Activated naive CD4-positive, alpha-beta T cell (primary cell): ENCODE measurements at places on chromosomes 7 and 10.
A peak's percentile ranks its signal among the peaks of the same experiment; 100 is the strongest.

DNA sequence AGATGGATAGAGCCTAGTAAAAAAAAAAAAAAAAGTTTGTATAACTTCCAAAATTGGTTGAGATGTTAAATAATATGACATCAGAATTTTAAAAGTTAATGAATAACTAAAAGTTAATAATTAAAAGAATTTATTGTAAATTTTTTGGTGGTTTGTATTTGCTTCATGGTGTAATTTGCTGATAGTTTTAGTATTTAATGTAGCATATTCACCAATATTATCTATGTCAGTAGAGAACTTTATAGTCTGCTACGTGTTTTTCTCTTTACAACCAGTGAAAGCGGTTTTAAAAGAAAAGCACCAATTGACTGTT is 51.8 kb upstream of the STEAP4 start:
- no peak for DNase-seq

DNA sequence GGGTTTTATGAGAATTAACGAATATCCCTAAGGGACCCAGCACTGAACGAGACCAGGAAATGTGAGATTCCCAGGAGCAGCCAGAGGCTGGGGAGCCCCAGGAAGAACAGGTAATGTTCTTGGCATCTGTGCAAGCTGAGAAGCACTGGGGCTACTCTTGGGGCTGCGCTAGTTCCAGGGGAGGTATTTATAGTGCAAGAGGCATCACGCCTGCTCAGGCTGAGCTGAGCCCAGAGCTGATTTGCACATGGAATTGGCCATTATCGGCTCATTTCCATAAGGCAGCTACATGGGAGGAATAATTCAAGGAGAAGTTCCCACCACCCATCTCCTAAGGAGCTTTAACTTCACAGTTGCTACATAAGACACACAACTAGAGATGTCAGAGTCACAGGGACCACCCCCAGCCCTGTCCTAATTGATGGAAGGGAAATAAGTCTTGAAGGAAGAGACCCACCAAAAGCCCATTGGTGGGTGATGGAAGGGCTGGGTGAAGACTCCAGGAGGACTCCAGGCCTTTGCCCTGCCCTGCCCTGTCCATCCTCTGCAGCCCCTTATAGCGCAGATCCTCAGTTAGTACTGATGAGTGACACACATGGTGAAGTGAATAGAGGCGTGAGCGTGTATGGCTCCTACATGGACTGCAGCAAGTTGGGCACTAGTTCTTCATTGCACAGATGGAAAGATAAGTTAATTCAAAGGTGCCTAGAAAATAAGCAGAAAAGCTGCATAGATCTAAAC is 178.9 kb downstream of the GRID1 start:
- DNase-seq, result no peak

GRCh38 chr7:92778972-92779371 is 57.4 kb downstream of the CDK6 start:
- no peak for DNase-seq

DNA sequence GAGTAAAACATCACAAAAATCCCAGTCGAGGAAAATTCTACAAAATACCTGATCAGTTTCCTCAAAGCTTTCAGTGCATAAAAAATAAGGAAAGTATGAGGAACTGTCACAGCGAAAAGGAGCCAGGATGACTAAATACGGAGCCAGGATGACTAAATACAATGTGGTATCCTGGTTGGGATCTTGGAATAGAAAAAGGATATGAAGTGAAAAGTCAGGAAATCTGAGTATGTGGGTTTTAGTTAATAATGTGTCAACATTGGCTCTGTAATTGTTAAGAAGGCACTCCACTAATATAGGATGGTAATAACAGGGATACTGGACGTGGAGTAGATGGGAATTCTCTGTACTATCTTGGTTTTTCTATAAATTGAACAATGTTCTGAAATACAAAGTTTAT is 175.5 kb downstream of the SUGCT start:
- DNase-seq, result no peak

DNA sequence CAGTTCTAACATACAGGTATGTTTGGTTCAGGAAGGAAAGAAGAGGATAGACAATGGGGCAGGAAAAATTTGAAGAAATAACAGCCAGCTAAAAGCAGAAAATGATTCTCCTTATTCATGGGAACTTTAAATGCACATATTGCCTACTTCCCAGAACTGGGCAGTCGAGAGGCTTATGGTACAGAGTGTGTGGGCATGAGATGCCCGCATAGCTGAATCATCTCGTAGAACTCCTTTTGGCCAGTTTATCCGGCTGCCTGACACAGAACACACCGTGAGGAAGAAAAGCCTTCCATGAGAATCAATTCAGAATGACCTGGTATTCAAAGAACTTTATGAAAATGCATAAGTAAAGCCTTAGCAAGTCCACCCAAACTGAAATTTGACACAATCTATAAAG is 471.6 kb downstream of the SH2D4B start:
- no peak for DNase-seq

DNA sequence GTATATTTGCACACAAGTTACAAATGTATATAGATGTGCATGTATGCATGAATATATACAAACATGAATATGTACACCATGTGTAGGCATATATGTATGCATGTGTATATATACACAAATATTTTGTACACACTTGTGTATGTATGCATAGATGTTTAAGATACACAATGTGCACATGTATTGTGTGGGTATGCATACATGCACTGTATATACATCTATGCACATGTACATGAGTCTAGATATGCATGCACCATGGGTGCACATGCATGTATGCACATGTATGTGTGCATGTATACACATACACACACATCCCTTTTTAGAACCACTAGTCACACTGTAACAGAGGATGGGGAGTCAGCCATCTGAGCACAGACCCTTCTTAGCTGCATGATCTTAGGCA is 249.4 kb downstream of the COBL start:
- no peak for DNase-seq

- no peak for DNase-seq
Measured at GRCh38 chr7:2450198-2451107, 25.7 kb downstream of the GRIFIN start.

DNA sequence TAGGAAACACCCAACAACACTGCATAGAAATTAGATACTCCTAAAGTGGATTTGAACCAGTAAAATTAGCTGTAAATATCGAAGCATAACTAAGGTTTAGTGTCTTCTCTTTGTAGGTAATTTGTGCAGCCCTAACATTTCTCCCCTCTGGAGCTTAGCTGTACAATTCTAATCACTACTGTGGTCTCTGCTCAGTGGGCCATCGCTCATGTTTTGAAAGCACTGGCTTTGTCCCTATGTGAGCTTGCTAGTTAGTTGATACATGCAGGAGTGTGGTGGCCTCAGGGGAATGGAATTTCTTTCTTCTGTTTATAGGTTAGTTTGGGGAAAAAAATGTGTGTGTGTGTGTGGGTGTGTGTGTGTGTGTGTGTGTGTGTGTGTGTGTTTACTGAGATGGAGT is 373.1 kb downstream of the DPP6 start:
- DNase-seq, result no peak

GRCh38 chr10:12179606-12180170 is 16.0 kb downstream of the NUDT5 start:
- DNase-seq, result no peak

DNA sequence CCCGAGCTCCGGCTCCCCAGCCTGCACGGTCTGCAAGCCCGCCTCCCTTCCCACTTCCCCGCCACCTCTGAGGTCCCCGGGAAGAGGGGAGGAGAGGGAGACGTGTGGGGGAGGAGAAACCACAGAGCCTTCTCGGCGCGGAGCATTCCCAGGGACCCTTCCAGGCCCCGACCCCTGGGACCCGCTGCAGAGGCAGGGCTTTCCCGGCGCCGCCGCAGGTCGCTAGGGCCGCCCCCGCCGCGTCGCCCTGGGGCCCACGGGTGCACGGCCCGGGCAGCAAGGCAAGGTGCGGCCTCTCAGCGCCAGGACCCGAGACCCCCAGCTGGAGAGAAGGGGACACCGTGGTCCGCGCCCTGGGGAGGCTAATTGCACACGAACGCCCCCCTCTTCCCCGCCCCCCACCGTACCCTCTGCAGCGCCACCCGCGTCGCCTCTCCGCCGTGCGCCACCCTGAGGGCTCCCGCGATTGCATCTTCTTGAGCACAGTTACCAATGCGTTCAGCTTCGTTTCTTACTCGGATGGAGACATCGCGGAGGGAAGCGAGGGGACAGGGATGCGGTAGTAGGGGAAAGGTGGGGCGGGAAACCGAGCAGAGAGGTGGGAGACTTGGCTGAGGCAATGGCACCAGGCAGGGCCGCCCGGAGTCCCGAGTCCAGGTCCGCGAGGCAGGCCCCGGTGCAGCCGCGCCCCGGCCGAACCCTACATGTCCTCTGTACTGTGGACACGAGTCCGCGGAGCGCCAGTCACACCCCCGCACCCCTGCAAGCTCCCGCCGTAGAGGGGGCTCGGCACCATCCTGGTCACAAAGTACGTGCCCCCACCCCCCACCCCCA is 28.9 kb downstream of the SKIDA1 start:
- DNase-seq, result peak; percentile 44

GRCh38 chr7:30678805-30679204 is 3.5 kb downstream of the CRHR2 start:
- DNase-seq, result no peak

DNA sequence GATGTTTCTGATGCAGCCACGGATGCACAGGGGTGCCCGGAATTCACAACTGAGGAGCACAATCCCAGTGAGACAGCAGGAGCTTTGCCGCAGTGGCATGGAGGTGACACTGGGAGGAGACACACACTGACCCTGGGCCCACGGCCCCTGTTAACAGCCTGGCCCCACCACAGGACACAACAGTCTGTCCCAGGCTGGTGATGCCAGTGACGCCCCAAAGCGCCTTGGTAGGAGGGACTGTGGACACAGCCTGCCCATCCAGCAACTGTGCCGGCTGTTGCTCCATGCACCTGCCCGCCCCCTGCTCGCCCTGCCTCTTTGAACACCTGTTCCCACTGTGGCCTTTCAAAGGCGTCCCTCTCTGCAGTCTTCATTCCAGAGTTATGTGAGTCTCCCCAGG is 49.8 kb downstream of the KLF6 start:
- no peak for DNase-seq

- no peak for DNase-seq
Measured at GRCh38 chr10:11789306-11789705, 33.9 kb upstream of the PROSER2 start.

DNA sequence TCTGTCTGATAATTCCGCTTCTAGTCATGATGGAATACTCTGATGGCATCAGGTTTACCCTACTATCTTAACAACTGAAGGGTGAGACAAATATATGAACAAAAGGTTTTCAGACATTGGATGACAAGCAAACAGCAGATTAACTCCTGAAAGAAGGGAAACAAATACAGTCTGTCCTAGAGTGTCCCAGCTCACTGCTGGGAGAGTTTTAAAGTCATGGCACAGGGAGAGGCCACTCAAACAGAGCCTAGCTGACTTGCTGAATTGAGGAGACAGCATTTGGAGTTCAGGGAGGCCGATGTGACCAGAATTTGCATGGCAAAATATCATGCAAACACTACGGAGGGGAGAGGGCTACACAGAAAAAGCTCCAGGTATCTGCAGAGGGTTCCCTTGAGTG is 73.1 kb downstream of the MDH2 start:
- DNase-seq, result no peak

- no peak for DNase-seq
Measured at GRCh38 chr10:70371846-70372245, 10.6 kb downstream of the LRRC20 start.

- DNase-seq, result no peak
Measured at GRCh38 chr7:15886626-15887025, 200.1 kb upstream of the MEOX2 start.

- DNase-seq, result no peak
Measured at GRCh38 chr10:13665516-13666262, 78.9 kb downstream of the PRPF18 start.
